ENCODE measurements at places on chromosomes 7 and 10. TPM values are rescaled to one million over a fixed set of nuclear protein-coding genes. Genes with fewer than 3 reads are reported as not detected.

Gene ATE1
- 19.0 TPM for total RNA-seq

DNA sequence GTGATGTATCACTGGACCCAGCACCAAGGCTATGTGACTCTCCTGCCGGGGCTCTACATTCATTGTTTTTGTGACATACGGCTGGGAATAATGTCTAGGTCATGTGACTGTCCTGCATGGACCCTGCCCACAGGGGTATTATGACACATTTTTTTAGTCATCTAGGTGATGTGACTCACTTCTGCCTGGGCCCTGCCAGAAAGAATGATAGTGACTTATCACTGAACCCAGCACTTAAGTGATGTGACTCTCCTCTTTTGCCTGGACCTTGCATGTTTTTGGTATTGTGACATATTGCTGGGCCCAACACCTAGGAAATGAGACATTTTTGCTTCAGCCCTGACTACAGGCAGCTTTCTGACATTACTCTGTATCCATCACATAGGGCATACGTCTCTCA, 51.1 kb upstream of the ZNF107 start:
- DNase-seq: no peak
- no peaks in the 10 kb centered on the region for H3K4me1 ChIP-seq
- no peaks in the 10 kb centered on the region for H3K36me3 ChIP-seq

DNA sequence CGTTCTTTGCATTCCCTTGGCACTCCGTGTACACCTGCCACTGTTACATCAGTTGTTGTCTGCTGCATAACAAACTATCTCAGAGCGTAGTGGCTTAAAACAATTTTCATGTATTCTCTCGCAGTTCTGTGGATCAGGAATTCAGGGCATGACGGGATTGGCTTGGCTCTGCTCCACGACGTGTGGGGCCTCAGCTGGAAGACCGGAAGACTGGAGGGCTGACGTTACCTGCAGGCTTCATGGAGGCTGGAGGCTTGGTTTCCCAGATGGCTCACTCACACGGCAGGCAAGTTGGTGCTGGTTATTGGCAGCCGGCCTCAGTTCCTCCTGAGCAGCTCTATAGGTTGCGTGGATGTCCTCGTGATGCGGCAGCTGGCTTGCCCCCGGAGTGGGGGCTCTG, 25.5 kb downstream of the NYAP1 start:
- H3K27me3 ChIP-seq: no peaks in the 10 kb centered on the region
- peak; percentile 77 for DNase-seq
- no peak overlapping the region for H3K4me3 ChIP-seq
- no peak overlapping the region for H3K27ac ChIP-seq
- peaks cover 3% of the 10 kb centered on the region for H3K4me1 ChIP-seq

DNA sequence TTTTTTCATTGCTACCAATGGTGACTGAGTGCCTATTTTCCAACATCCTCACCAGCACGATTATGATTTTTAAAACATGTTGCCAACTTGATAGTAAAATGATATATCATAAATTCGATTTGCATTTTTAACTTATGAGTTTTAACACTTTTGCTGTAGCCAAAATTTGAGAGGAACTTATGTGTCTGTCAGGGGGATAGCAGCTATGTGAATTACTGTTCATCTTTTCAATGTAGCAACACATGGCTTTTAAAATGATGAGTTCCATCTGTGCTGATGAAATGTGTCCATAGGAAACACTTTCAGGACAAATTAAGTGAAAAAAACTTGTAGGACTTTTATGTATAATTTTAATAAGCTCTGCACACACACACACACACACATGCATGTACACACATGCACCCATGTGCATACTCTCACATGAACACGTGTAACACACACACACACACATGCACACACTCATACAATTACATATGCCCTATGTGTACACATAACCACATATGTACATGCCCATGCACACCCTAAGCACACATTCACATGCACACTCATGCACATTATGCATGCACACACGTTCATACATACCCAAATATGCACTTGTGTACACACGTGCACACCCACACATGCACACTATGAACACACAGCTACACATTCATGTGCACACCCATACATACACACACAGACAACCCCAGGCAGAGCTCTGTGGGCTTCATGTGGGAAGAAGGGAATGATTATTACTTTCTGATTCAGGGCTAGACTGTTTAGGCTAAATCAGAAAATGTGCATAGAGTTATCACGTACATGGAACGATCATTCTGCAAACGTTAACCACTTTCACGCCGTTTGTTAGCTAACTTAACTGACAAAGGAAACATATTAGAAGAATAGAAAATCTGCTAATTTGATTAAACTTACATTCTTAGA, 68.9 kb downstream of the C10orf143 start:
- DNase-seq: no peak
- no peak overlapping the region for H3K4me3 ChIP-seq
- H3K27ac ChIP-seq: no peak overlapping the region
- H3K27me3 ChIP-seq: no peaks in the 10 kb centered on the region
- no peaks in the 10 kb centered on the region for H3K36me3 ChIP-seq
- H3K4me1 ChIP-seq: no peaks in the 10 kb centered on the region

GRCh38 chr10:89242840-89243568, 8.6 kb downstream of the LIPA start:
- no peak overlapping the region for H3K27ac ChIP-seq
- no peak for DNase-seq
- no peak overlapping the region for H3K4me3 ChIP-seq
- H3K27me3 ChIP-seq: no peaks in the 10 kb centered on the region
- no peaks in the 10 kb centered on the region for H3K4me1 ChIP-seq

DNA sequence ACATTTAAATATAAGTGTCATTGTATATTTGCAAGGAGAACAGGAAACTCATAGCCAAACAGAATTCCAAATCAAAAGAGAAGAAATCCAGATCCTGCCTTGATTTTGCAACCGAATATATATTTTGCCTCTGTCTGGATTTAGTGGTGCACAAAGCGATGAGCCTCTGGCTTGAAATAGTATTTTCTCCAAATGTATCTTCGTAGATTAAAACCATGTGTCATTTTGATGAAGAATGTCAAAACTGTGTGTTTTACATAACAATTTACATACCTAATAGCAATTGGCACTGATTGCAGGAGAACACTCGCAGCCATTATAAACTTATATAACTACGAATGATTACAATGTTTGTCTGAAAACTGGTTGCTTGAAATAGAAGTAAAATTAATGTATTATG, 156.4 kb downstream of the ARID5B start:
- DNase-seq: no peak
- H3K27me3 ChIP-seq: no peaks in the 10 kb centered on the region
- no peaks in the 10 kb centered on the region for H3K36me3 ChIP-seq
- peak overlapping the region; percentile 32 for H3K4me3 ChIP-seq

GRCh38 chr10:62306663-62307062, 38.0 kb upstream of the RTKN2 start:
- H3K4me1 ChIP-seq: no peaks in the 10 kb centered on the region
- H3K4me3 ChIP-seq: no peak overlapping the region
- no peak overlapping the region for H3K27ac ChIP-seq
- DNase-seq: no peak

Gene TUBAL3
- not detected for total RNA-seq

Gene FAM25G
- total RNA-seq: not detected

All from ovary (tissue), 10 donors.